ENCODE measurements at places on chromosomes 13 and 19.
A peak's percentile ranks its signal among the peaks of the same experiment; 100 is the strongest.

DNA sequence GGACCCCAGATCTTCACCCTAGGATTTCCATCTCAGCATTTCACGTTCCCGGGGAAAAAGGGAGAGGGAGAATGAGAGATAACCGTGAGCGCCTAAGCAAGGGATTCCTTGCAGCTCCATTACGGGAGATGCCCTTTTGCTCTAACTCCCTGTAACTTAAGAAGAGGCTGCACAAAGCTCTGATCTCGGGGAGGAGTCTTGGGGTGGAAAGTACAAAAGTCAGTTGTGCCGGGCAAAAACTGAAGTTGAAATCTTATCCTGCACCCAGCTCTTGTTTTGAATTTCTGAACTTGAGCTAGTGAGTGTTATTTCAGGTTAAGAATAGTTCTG is 256.4 kb upstream of the SOX21 start:
- DNase-seq, result no peak

DNA sequence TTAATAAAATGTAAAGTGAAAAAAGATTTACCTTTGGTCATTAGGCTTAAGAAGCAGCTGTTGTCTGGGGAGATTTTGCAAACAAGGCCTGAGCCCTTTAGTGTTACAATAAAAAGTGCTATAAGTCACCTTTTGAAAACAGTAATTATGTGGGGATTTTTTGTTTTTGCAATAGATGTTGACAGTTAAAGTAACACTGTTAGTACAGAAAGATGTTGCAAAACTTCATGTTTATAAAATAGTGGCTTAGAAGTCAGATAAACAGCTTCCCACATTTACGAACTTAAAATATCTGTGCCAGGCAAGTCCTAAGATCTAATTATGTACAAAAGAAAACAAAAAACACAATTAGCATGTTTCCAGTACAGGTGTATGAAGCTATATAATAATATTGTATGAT is 138.0 kb upstream of the IRS2 start:
- DNase-seq, result no peak

DNA sequence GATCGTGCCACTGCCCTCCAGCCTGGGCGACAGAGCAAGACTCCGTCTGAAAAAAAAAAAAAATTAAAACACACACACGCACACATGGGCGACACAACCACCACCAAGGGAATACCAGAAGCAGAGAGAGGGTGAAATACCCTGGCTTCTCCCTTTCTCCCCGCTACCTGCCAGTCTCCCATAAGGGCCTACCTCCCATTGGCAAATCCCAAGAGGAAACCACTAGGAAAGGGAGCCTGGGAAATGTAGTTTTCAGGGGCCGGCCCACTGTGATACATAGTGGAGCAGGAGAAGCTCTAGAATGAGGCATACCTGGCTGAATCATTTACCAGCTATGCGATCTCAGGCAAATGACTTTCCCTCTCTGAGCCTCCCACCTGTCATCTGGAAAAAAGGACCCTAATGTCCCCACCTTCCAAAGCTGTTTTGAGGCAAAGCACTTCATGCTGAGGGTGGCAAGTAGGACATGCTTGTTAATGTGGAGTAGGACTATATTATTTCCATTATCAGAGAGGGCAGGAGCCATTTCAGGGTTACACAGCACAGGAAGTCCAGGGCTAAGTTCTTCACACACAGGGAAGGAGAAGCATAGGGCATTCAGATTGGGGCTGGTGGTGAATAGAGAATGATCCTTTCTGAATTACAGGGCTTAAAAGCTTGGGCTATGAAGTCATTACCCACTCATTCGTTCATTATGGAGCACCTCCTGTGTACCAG is 14.3 kb upstream of the HNRNPUL1 start:
- DNase-seq, result no peak

GRCh38 chr13:77817521-77817920 is 101.1 kb downstream of the EDNRB start:
- peak; percentile 18 for DNase-seq

- no peak for DNase-seq
Observed at GRCh38 chr19:13024126-13024950, 29.1 kb downstream of the NFIX start.

DNA sequence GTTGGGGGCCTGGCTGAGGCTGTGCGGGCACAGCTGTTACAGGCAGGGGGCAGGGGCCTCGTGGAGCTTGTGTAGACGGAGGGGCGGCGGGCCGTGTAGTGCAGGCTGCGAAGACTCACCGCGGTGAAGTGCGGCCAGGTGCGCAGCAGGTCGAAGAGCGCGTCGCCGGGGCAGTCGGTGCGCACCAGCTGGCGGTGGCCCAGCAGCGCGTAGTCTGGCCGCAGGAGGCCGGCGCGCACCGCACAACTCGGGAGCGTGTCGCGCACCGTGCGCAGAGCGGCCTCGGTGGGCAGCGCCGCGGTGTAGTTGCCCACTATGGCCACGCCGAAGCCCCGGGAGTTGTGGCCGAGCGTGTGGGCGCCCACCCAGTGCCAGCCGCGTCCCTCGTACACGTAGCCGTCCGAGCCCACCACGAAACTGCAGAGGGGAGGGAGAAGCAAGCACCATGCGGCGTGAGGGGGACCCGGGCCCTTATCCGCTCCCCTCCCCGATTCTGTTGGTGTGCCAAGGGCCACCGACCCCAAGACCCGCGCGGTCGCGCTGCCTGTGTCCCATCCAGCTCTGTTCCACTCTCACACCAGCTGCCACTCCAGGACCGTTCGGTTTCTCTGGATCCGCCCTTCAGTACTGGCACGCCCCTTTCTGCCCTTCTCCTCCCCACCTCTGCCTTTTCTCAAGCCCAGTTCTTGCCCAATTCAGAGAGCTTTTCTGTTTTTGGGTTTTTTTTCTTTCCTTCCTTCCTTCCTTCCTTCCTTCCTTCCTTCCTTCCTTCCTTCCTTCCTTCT is 5.4 kb upstream of the RASAL3 start:
- DNase-seq, result peak; percentile 34

DNA sequence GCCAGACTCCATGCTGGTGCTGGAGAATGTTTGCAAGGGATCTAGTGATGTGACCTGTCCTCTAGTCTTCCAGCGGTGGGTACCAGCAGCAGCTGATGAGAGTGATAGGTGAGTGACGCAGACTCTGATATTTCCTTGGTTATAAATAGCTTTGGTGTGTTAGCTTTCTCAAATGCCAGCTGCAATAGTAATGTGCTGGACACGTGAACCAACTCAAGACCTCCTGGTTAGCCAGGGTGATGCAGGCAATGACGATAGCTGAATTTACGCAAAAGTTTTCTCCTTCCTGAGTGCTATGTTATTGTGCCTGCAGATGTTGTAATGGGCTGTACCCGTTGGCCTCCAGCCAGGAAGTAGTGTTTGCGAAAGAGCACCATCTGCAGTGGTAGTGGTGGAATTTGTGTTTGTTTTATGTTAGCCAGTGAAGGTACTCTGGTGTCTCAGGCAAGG is 129.5 kb downstream of the CYSLTR2 start:
- DNase-seq, result peak; percentile 94

- DNase-seq, result no peak
Observed at GRCh38 chr13:109208522-109208921, 577.9 kb downstream of the IRS2 start.

DNA sequence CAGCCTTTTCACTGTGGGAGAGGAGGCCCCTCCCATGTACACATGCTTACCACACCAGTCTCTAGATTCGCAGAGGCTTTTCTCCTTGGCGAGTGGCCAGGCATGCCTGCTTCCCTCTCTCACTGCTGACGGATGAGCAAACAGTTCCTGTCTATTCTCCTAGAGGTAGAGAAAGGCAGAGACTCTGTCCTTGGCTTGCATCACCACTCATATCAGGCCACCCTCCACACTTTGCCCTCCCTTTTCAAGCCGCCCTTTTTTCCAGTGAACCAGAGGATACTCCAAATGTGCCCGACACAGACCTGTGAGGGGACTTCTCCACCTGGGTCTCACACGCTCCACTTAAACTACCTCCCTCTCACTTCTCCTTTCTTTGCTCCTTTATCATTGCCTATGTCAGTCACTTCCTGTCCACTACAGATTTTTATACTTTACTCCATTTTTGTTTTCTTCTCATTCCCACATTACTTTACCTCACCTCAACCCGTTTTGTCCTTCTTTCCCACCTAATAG is 284.6 kb downstream of the DNAJC15 start:
- peak; percentile 95 for DNase-seq

DNA sequence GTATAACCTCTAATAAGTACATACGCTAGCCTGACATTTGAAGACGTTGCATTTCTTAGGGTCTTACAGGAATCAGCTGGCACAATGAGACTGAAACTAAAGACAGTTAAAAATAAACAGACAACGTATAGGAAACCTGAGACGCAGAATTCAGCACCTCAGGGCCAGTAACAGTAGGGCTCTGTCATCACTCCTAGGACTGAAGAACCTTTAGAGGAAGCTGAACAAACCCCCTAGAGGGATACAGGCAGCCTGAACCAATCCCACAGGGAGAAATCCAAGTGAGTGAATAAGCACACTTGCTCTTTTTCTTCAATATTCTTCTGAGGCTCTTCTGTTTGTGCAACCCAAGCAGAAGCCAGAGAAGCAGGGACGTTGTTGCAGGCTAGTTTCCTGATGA is 53.9 kb upstream of the KLHL1 start:
- no peak for DNase-seq

- no peak for DNase-seq
Observed at GRCh38 chr19:32924200-32924599, 47.6 kb downstream of the CEP89 start.

GRCh38 chr19:18131841-18132596 is 20.9 kb upstream of the PIK3R2 start:
- no peak for DNase-seq

DNA sequence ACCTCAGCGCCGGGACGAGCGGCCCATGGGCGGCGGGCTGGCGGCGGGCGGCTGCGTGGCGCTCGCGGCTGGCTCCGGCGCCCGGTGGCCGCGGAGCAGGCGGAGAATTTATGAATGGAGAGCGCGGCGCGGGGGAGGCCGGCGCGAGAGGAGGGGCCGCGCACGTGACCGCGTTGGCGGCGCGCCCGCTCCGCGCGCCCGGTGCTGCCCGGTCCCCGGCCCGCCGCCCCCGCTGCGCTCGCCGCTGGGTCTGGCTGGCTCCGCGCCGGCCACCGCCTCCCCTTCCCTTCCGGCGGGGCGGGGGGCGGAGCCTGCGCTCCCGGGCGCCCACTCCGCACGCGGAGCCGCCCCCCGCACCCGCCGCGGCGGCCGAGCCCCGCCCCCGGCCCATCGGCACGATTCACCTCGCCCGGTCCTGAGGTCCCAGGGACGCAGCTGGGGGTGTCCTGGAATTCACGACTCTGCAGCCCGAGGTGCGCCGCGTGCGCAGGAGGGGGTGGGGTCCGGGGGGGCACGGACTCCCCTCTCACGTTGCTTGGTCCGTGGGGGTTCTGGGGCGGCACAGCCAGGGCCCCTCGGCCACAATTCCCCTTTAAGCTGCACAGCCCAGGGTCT is at the start of gene CBARP:
Gene CBARP, minus strand, starts transcription at position 252 of the 615 bp plus-strand sequence. CDS start 1,905 bp downstream, outside the sequence.
- peak; percentile 69 for DNase-seq

DNA sequence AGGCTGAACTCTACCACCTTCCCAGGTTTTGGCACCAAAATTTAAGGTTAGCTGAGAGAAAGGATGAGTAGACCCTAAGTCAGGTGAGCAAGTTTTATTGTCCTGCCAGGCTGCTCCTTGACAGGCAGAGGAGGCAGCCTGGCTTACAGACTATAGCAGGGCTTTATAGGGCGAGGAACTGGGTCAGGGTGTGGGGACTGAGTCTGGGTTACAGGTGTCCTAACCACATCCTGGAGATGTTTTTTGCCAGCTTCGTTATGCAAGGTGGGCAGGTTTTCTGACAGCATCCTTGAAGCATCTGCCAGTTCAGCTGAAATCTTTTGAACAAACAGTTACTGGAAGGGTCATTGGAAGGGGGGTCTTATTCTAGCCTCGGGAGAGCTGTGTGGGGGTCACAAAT is 905.7 kb upstream of the SLITRK5 start:
- DNase-seq, result no peak

DNA sequence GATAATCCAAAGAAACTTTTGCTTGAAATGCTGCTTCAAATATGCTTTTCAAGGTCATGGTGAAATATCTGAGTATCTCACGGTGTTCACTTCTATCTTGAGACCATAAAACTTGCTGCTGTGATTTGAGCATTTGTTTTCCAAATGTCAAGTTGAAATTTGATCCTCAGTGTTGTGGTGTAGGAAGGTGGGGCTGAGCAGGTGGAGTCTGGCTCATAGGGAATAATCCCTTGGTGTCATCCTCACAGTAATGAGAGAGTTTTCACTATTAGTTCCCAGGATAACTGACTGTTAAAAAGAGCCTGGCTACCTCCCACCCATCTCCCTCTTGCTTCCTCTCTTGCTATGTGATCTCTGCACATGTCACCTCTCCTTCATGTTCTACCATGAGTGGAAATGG is 858.0 kb upstream of the SLITRK5 start:
- DNase-seq, result no peak

DNA sequence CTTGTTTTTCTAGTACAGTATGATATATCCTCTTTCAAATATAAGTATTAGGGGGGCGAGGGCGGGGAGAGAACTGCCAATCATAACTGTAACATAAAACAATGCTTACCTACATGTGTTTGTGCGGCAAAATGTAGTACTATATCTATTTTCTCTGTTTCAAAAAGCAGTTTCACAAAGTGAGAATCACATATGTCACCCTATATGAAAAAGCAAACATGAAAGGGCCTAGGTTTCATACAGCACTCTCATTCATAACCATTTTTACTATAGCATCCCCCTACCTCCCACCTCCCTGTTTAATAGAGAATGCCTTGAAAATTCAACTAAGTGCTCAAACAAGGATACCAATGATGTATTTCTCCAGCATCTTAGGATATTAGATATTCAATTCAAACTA is 5.2 kb downstream of the TGDS start:
- DNase-seq, result no peak

DNA sequence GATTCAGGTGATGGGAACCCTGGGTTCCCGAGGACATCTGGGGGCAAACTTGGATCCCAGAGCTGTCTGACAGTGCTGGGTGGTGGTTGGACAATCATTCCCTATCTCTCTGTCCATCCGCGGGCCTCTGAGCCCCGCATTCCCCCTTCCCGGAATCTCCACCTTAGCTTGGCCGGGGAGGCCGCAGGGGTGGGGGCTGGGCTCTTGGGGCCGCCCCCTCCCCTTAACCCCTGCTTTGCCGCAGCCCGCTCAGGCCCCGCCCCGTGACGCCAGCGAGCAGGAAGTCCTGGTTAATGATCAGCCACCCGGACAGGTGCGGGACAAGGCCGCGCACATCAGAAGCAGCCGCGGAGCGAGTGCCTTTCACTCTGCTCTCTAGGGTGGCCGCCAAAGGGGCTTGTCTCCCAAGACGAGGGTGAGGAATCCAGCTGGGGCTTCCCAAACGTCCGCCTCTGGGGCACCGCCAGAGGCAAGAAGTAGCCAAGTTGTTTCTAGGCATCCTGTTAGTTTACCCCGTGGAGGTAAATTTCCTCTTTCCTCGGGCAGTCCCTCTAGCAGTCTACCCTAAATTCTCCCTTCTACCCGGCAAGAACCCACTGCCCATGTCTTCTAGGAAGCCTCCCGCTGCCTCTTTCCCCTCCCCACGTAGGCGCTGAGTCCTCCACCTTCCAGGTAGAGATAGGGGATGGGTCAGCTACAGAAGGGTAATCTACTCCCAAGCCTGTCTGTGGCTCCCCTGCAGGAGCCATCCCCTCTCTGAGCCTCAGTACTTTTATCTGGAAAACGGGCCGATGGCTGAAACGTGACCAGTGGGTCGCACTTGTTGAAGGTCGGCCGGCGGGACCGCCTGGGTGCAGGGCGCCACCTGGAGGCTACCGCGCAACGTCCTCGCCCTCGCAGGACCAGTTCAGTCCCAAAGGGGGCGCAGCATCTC is 3.0 kb downstream of the IRF2BP1 start:
- DNase-seq, result peak; percentile 88

Measured in suppressor macrophage (primary cell).